WTC11 (cell line): ENCODE measurements at places on chromosomes 16 and 17.

GRCh38 chr17:6479622-6480302 lies 35.5 kb downstream of the PIMREG start:
- no peak for DNase-seq

- no peak for DNase-seq
Observed at GRCh38 chr16:86229866-86230656, 280.3 kb upstream of the FOXF1 start.

DNA sequence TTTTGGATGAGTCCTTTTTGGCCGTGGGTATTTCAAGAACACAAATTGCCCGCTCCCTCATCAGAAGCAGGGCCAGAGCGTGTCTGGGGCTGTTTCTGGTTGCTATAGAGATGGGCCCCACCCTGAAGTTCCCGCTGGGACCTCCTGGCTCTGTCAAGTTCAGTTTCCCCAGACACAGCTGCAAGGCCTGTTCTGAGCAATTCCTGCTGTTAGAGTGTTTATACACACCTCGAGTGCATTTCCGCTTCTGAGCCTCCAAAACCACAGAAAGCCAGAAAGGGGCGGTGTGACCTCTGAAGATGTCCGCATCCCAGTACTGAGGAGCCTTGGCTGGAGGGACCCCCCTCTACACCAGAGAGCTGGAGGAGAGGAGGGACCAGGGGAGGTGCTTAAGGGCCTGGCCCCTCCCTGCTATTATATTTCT lies 9.3 kb upstream of the WBP2 start:
- no peak for DNase-seq

GRCh38 chr17:6536053-6536452 lies 20.3 kb downstream of the PITPNM3 start:
- no peak for DNase-seq

DNA sequence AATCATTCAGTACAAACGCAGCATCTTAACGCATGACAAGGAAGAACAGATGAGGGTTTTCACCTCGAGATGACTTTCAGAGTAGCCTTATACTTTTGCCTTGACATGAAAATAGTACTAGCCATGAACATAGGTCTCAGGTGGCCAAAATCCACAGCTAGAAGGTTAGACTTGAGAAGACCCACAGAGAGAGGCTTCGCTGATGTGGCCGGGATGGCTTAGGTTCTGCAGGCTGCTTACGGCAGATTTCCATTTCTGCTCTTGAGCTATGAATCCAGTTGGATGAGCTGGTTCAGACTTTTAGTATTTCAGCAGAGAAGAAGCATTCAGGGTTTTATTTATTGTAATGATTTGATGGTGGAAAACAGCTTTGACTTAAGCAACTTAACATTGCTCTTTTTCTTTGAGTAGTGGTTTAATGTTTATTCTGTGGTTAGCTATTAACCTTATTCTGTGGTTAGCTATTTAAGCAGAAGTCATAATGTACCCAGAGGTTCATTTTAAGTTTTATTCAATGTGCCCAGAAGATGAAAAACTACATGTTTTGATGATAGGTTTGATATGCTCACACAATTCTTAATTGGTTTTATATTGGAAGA lies 7.6 kb downstream of the KRT24 start:
- DNase-seq = no peak

GRCh38 chr17:34886831-34887230 lies 74.4 kb downstream of the CCT6B start:
- DNase-seq = no peak
